ENCODE measurements at places on chromosomes 3 and 15.

- DNase-seq = no peak
Measured at GRCh38 chr3:14647976-14648955, 3.3 kb upstream of the CCDC174 start.

DNA sequence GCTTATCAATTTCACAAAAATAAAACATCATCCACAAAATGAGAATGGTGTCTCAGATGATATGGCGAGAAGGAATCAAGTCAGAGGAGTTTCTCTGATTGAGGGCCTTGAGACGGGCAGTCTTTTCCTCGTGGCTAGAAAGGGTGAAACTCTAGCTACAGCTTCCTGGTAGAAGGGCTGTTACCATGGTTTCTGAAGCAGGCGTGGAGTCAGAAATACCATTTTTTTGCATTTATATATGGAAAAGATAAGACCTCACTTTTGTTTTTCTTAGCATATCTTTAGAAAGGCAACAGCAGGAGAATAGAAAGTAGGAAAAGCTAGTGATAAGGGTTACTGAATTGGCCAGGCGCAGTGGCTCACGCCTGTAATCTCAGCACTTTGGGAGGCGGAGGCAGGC lies 17.3 kb upstream of the SAMD7 start:
- DNase-seq = no peak

- DNase-seq = no peak
Measured at GRCh38 chr3:179958143-179958542, 78.6 kb downstream of the PEX5L start.

DNA sequence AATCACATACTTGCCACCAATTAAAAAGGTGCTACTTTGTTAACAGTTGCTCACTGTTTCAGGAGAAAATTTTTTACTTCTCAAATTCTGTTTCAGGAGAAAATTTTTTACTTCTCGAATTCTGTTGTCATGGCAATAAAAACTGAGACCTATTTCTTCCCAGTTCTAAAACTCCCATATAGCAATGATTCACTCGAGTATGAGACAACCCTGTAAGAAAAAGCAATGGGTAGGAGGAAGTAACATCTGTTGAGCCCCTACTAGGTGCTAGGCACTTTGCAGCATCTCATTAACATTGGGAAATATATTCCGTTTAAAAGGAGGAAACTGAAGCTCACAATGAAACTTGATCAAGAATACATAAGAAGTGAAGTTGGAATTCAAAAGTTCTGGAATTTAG lies 35.1 kb upstream of the IGSF11 start:
- no peak for DNase-seq

DNA sequence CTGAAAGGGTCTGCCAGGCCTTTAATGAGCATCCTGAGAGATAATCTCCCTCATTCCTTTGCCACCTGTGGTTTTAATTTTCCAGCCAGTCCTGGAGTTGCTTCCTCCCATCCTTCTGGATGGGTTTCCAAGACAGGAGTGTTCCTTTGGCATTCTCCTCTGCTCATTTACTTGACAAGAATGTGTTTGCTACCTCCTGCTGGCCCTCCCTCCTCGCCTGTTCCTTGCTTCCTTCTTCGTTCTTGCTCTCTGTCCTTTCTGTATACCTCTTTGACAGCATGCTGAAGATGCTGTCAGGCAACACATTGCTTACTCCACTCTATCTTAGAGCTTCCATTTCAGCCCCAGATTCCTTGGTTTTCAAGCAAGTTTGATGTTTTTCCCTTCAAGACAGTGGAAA lies 46.0 kb downstream of the ERC2 start:
- DNase-seq = no peak

- DNase-seq = no peak
Measured at GRCh38 chr3:73484656-73485248, 140.0 kb downstream of the PDZRN3 start.

DNA sequence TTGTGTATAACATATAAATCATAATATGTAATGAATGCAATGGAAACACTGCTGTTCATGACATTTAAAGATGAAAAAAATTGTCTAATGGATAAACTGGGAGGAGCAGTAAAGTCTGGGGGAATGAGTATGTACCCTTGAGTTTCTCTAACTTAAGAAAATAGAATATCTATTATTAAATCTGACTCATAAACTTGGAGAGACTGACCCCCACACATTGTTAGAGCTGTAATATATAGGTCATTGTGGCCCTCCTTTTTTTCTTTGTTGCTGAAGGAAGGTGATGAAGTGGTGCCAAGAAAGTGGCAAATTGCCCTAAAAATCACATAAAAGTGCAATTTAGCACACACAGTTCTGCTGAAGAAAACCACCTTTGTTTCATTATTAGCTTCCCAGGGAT lies 389.8 kb upstream of the RARB start:
- no peak for DNase-seq

DNA sequence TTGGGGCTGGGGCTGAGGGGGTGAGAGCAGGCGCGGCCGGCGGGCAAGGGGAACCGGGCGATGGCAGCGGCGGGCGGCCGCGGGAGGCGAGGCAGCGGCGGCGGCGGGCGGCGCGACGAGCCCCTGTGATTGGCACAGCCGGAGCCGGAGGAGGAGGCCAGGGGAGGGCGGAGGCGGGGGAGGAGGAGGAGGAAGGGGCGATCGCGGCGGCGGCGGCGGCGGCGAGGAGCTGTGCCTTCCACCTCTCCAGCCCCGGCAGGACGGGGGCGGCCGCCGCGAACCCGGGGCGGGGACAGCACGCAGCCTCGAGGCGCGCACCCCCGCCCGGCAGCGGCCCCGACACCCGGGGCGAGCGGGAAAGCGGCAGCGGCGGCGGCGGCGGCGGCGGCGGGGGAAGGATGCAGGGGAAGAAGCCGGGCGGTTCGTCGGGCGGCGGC lies at the start of gene SLCO3A1:
SLCO3A1 (plus strand) TSS at position 198 of the 437 bp plus-strand sequence.
- peak; percentile 49 for DNase-seq

DNA sequence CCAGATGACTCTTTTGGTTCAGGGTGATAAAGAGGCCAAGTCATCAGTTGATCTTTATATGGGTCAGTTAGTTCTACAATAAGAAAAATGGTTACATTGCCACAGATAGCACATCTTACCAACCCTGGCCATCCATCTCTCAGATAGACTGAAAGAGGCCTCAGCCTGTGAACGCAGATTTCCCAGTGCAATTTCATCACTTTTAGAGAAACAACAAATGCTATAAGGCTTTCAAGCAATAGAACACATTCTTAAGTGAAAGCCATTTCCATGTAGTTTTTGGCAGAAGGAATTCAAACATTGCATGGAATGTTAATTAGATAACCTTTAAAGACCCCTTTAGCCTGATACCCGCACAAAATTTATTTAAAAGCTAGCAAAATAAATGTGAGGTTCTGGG lies 200.6 kb upstream of the ZBTB20 start:
- DNase-seq = no peak

GRCh38 chr3:190116551-190117067 lies 4.1 kb downstream of the P3H2 start:
- no peak for DNase-seq

- DNase-seq = no peak
Measured at GRCh38 chr15:89645680-89646079, 9.6 kb downstream of the KIF7 start.

DNA sequence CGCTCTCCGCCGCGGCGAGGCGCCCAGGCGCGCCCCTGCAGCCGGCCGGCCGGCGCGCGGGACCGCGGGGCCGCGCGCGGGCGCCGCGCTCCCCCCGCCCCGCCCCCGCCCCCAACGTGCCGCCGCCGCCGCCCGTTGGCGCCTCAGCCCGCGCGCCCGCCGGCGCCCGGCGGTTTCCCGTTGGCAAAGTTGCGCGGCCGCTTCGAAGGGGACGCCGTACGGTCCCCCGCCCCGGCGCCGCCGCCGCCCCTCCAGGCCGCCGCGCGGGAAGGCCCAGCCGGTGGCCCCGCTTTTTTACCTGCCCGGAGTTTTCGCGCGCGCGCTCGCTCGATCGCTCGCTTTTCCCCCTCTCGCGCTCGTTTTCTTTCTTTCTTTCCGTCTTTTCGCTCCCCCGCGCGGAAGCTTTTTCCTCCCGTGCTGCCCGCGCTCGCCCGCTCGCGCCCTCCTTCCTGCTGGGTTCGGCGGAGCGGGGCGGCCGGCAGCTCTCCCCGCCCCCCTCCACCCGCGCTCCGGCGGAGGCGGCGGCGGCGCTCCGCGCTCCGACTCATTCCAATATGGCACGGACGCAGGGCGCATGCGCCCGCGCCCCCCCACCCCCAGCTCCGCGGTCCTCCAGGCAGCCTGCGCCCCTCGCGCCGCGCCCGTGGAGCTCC lies at the start of gene SFMBT1:
SFMBT1 (minus strand) TSS at position 556 of the 653 bp plus-strand sequence. CDS start 76,945 bp downstream, outside the sequence.
- DNase-seq = peak; percentile 64

- no peak for DNase-seq
Measured at GRCh38 chr3:119547227-119547626, 12.2 kb downstream of the CD80 start.

All from stimulated activated CD8-positive, alpha-beta memory T cell treated with anti-CD3 and anti-CD28 coated beads, Interleukin-4, amount 100 ng/mL, for 1 hour (primary cell).